HTR-8/SVneo (cell line): ENCODE measurements at places on chromosomes 3 and 15.
A peak's percentile ranks its signal among the peaks of the same experiment; 100 is the strongest.

DNA sequence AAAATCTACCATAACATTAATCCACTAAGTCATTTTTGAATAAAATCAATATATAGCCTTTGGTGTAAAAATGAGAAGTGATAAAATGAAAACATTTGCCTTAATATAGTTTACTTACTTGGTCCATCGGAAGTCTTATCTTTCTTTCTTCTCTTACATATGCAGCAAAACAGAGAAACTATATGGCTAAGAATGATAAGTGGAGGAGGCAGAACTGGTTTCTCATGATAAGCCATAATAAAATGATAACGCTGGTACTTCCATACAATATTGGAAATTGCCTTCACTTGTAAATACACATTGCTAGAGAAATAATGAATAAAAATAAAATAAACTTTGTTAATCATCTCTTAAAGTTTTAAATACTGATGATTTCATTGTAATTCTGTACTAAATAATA is 47.8 kb upstream of the USP50 start:
- no peak for DNase-seq

DNA sequence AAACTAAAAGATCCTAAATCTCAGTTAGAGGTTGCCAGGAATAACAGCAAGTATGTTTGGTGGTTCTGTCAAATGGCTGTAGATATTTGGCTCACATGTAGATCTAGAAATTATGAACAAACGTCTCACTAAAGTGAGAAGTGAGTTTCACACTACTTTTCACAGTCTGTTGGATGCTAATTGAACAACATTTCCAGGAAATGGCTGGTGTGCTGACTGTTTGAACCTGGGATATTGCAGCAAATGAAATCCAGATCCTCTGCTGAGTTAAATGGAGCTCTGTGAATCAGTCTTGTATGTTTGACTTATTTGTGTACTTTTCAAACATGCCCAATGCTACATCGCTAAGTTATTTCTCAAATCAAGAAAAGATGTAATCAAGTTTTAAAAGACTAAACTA is 21.3 kb upstream of the RSL24D1 start:
- DNase-seq = no peak

GRCh38 chr3:140455521-140456214 is 222.2 kb upstream of the TRIM42 start:
- no peak for DNase-seq

DNA sequence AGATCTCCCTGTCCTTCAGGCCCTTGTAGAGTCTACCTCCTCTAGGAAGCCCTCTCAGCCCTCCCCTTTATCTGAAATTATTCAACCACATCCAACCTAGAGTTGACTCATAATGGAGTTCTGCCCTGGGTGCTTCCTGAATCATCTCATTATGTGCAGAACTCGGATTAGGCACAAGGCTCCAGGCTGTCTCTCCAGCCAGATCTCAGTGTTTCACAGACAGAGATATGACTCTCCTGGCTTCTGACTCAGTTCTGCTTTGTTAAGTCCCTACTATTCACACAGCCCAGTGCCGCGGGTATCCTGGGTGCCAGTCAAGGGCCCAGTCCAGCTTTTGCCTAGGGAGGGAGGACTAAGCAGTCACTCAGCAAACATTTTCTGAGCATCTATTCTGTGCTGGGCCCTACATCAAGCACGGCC is 9.3 kb downstream of the STRA6 start:
- DNase-seq = no peak

DNA sequence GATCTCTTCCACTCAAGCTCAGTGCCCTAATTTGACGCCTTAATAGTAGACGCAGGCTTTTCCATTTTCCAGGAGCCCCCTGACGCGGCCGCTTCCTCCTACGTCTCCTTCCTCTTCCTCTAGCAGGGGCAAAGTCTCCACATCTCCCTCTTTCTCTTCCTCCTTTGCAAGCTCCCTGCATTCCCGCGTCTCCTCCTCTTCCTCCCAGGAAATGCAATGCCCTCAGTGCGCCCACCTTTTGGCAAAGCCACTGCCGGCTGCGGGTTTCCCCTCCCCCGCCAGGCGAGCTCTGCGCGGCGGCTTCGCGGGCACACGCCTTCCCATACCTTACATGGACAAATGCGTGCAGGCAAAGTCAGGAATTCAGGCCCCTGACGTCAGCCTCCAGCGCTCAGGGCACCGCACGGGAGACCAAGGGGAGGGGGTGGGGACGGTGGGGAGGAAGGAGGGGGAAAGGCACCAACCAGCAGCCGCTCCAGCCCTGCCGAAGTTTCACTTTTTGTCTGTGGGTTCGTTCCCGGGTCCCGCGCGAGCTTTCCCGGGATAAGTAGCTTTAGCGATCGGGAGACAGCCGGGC is 432 bp upstream of the LPP start:
- DNase-seq = peak; percentile 91

DNA sequence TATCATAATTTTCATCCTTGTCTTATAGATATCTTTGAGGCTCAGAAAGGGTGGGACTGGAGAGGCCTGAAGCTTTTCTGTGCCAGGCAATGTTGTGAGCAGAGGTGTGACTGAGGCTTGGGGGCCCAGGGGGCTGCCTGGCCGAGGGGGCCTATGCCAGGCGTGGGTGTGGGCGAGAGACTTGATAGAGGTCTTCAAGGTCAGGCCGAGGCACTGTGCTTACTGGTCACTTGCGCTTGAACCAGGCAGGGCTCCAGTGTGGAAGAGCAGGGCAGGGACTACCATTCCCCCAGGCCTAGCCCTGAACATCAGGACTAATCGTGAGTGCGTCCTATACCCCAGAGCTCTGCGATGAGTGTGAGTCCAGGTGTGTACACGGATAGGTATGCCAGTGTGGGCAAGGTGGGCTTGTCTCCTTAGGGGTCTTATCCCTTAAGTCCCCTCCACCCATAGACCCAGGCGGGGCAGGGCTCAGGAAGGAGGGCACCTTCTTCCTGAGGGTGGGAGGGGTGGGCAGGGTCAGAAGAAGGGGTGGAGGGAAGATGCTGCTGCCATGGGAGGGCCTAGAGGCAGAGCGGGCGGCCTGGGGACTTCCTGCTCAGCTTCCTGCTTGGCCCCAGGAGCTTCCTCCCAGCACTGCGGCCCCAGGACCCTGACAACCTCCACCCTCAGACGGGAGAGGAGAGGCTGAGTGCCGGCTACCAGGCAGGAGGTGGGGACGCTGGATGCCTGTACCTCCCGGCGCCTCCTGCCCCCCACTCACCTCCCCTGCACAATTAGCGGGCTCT is 84.7 kb downstream of the LINGO1 start:
- DNase-seq = no peak

DNA sequence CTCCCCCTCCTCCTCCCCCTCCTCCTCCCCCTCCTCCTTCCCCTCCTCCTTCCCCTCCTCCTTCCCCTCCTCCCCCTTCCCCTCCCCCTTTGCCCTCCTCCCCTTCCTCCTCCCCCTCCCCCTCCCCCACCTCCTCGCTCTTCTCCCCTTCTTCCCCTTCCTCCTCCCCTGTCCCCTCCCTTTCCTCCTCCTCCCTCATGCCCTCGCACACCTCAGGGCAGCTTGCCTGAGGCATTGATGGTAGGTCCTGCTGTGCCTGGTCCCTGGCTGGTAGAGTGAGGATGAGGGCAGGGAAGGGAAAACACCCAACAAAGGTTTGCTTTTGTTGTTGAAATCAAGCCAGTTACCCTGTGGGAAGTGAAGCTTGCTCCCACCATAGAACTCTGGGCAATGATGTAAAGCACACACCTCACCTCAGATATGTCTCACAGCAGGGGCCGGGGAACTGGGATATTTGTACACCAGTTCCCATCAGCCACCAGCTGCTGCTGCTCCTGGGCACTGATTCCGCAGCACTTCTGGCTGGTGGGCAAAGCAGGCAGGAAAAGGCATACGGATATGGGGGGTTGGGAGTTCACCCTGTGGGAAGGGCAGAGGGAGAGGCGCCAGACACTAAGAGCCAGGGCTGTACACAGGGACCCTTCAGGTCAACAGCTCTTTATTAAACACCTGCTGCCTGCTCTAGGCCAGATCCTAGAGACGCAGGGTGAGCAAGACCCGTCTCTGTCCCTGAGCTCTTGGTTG is 13.8 kb downstream of the ISG20 start:
- DNase-seq = no peak

DNA sequence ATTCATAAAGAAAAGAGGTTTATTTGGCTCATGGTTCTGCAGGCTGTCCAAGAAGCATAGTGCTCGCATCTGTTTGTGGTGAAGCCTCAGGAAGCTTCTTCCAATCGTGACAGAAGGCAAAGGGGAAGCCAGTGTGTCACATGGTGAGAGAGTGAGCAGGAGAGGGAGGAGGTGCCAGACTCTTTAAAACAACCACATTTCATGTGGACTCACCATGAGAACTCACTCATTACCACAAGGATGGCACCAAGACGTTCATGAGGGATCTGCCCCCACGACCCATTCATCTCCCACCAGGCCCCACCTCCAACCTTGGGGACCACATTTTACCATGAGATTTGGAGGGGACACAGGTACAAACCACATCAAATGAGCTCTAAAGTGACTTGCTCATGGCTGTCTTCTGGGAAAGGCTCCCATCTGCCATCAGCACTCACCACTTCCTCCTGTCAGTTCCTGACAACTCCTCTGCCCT is 327.3 kb upstream of the TLE3 start:
- no peak for DNase-seq

GRCh38 chr15:39747326-39747725 is 35.3 kb downstream of the FSIP1 start:
- no peak for DNase-seq

- DNase-seq = no peak
Observed at GRCh38 chr3:45632956-45633355, 38.4 kb downstream of the LIMD1 start.

GRCh38 chr15:54017251-54017650 is 39.0 kb downstream of the UNC13C start:
- DNase-seq = no peak

- DNase-seq = no peak
Observed at GRCh38 chr3:107881509-107881908, 209.3 kb downstream of the CD47 start.

DNA sequence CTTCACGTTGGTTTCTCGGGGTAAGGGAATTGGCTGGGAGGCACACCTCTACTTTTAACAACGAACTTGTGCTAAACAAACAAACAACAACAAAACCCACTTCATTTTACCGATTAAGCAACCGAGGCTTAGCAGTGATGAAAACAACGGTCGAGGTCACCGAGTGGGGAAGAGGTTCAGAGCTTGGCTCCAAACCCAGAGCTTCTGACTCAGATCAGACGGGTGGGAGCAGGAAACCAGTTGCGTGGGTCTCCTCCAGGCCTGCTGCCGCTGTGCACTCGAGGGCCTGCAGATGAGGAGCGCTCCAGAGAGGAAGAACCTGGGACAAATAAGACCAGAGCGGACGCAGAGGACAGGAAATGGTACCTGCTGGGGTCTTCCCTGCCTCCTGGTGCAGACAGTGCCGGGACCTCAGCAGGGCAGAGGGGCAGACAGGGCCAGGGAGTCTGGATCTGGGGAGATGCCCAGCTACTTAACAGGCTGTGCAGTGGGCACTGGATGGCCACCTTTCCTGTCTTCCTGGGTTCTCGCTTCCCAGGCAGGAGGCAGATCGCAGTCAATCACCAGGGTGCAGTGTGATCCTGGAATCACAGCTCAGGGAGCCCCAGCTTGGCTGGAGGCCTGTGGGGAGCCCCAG is 99.0 kb upstream of the MEF2A start:
- DNase-seq = no peak

DNA sequence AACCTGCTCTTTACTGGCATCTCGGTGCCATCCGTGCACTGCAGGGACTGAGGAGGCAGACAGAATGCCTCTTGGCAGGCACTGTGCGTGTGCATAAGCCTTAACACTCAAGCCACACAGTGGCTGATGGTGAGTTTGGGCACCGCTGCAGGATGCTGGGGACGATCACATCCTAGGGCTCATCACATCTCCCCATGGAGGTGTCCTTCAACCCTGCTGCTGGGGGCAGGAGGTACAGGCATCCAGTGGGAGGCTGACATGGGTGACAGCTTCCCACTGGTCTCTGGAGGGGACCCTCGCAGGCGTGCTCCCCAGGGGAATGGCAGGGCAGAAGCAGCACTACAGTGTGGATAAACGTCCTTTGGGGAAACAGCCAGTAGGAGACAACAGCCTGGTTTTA is 190.9 kb downstream of the ADAMTS17 start:
- DNase-seq = no peak

DNA sequence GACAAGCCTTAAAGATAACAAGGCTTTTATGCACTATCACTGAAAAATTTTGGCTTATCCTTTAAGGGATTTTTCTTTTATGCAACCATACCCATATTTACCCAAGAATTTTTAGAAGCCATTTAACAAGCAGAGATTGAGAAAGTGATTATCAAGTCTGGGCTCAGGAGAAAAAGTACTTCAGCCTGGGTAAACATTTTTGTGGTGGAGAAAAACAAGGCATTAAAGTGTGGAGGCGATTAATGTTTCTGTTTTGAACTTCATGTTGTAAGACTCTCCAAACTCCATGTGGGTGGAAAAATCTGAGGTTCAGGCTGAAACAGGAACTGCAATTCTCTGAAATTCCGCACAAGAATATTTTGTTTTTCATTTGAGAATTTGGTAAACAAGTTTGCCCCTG is 260.4 kb upstream of the KCNMB2 start:
- DNase-seq = no peak
